Fibroblast of skin of scalp (primary cell): ENCODE measurements at places on chromosomes 11 and 22.
A peak's percentile ranks its signal among the peaks of the same experiment; 100 is the strongest.

DNA sequence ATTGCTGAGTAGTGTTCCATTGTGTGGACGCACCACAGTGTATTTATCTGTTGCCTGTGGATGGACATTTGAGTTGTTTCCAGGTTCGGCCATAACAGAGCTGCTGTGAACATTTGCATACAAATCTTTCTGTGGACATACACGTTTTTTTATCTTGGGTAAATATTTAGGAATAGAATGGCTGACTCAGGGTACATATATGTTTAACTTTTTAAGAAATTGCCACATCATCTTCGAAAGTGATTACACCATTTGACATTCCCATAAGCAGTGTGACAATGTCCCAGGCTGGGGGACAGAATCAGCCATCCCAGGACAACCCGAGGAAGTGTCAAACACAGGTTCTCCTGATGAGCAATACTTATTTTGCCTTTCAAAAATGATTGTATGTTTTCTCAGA lies 87.9 kb downstream of the OSBP2 start:
- no peak for DNase-seq

GRCh38 chr11:109707411-109707810 lies 285.4 kb downstream of the C11orf87 start:
- DNase-seq: no peak

DNA sequence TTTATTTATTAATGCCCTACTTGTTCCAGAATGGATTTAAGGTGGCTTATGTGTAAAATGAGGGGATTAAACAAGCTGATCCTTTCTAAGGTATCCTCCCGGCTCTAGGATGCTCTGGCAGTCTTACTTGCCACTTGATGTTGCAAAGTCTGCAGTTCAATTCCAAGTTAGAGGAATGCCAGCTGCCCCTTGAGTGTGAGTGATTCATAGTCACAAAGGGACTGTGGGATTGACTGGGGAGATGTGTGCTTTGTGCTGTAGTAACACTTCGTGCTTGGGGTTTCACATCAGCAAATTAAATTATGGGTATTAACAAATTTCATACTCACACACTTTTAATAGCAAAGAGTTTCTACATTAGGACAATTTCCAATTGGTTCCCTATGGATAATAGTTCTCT lies 550.8 kb upstream of the CADM1 start:
- no peak for DNase-seq

DNA sequence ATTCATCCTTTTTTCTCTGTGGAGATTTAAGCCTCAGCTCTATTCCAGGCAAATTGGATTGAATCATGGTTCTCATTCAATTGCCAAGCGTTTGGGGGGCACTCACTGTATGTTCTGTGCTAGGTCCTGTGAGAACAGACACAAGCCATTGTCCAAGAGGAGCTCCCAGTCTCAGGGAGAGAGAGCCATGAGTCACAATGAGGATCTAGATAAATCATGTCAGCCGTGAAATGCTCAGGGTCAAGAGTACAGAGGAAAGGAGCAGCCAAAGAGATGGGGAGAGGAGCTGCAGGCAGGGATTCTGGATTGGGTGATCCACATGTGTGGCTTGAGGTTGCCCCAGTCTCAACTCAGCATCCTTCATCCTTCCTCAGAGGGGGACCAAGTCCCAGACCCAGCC lies 93.6 kb downstream of the FEZ1 start:
- DNase-seq: peak; percentile 27

GRCh38 chr22:31891366-31892079 lies 52.8 kb upstream of the YWHAH start:
- no peak for DNase-seq

DNA sequence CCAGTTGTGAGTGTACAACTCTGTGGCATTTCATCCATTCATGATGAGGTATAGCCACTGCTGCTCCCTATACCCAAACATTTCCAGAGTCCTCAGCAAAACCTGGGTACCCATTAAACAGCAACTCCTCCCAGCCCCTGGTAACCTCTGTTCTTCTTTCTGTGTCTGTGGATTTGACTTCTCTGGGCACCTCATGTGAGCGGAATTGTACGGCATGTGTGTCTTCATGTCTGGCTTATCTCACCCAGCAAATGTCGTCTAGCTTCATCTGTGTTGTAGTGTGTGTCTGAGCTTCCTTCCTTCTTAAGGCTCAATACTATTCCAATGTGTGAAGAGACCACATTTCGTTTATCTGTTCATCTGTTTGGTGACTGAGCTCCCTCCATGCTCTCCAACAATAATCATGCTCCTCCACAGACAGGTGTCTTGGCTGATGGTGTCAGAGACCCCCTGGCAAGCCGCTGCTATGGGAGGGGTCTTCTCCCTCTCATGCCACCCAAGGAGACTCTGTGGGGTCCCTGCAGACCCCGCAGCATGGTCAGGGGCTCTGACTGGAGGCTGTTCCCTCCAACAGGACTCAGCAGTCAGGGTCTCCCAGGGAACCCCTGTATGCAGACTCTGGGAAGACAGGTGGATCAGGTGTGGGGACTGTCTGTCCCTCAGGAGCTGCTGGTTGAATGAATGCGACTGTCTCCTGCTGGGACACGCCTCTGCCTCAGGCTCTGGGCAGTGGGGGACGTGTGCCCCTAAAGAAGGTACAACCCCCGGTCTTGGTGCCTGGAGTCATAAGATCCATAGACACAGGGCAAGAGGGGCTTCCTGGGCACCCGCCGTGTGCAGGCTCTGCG lies 52.7 kb downstream of the SMIM38 start:
- DNase-seq: no peak
